Uterus (tissue), 4 donors: ENCODE measurements at places on chromosomes 5 and 9.

DNA sequence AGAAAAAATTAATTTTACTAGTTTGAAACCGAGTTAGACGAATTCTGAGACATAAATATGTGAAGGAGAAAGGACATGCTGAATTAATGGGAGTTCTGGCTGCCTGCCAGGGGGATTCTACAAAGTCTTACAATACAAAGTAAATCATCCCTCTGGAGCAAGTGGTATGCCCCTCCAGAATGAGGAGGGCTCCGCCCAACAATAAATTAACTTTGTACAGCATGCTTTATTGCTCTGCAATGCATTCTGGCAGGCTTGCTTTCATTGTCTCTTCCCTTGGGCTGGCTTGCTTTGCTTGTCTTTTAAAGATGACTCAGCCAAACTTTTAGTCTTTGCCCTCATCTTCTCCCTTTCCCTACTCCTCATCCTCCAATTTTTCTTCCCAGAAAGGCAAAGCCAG lies 11.7 kb upstream of the PCDHB1 start:
- no peak for DNase-seq

DNA sequence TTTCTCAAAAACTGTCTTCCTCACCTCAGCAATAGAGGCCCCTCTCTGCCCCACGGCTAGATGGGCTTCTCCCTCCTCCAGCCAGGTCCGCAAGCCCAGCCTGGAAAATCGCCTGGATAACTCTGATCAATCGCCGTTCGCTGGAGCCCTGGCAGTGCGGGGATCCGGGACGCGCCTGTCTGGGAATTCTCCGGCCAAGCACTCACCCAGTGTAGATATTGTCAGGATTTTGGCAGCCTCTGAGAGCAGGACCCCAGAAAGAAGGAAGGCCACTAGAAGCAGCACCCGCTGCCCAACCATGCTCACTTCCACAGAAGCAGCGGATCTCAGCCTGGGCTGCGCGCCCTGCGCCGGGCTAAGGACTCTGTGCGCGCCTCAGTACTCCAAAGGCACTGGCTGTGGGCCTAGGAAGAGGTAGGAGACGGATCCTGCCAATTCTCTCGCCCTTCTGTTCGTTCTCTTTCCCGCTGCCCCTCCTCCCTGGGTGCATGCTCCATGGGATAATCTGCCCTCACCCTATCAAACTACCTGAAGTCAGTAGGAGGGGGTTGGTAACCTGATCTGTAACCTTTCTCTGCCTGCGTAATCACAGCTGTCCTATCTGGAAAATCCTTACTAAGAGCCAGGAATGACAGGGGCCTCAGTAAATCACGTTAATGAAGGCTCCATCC lies at the start of gene UGT3A1:
Gene UGT3A1, minus strand, starts transcription at position 450 of the 671 bp plus-strand sequence. Its CDS starts 150 bp downstream, at position 300.
- no peak for DNase-seq

DNA sequence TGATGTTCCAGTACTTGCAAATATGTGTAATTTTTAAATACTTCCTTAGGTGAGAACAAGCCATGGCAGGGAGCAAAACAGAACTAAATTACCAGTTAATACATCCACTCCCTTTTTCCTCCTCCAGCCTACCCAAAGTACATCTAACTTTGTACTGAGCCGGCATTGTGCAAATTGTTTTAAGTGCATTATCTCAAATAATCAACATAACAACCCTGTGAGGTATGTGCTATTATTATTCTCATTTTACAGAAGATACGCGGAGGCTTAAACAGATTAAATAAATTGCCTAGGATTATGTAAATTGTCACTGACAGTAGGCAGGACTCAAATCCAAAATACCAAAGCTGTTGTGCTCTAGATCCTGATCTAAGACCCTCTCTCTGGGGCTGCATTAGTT lies 55.5 kb upstream of the KLF4 start:
- no peak for DNase-seq

GRCh38 chr9:38334234-38334633 lies 58.3 kb upstream of the ALDH1B1 start:
- DNase-seq = no peak

DNA sequence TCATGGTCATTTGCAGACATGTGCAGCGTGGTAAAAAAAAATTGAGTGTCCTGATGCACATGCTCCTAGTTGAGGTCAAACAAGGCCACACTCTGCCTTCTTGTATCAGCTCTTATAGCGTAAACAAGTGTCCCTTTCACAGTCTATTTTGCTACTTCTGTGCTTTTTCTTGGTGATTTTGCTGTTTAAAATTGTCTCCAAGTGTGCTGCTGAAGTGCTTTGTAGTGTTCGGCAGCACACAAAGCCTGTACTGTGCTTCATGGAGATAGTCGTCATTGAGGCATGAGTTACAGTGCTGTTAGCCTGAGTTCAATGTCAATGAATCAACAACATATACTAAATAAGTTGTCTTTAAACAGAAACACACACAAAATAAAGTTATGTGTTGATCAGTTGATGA lies 690.4 kb upstream of the MEF2C start:
- DNase-seq = no peak
